Hypothalamus (tissue), 51 donors: ENCODE measurements at places on chromosomes 11 and 22.

DNA sequence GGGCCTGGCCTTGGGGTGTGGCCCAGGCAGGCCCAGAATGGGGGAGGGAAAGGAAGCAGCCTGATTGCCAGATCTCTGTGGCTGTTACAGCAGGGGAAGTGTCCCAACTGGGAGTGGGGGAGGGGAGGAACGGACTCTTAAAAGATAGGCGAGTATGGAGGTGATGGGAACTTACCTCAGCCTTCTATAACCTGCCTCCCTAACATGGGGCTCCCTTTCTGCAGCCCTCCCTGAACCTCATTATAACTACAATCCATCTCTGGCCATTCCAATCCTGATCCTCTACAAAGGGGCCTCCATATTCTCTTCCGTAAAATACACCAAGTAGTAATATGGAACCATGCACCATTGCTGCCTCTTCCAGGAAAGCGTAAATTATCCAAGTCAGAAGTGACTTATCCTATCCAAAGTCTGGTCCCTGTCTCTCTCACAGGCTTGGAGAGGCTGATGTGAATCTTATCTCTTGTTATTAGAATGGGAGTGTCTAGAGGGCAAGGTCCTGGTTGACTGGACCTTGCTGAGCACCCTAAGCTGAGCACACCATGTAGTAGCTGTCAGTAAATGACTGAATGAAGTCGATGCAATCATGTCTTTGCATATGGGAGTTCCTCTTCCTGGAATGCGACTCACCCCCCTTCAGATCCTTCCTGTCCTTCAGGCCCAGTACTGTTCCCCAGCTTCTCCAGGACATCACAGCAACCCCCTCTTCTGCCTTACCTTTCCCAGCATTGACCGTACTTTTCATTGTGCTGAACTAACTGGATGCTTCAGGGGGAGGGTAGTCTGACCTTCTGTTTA is 5.9 kb downstream of the RHOG start:
- no peak for DNase-seq

- no peak for DNase-seq
Measured at GRCh38 chr11:90874281-90874680, 651.4 kb upstream of the CHORDC1 start.

DNA sequence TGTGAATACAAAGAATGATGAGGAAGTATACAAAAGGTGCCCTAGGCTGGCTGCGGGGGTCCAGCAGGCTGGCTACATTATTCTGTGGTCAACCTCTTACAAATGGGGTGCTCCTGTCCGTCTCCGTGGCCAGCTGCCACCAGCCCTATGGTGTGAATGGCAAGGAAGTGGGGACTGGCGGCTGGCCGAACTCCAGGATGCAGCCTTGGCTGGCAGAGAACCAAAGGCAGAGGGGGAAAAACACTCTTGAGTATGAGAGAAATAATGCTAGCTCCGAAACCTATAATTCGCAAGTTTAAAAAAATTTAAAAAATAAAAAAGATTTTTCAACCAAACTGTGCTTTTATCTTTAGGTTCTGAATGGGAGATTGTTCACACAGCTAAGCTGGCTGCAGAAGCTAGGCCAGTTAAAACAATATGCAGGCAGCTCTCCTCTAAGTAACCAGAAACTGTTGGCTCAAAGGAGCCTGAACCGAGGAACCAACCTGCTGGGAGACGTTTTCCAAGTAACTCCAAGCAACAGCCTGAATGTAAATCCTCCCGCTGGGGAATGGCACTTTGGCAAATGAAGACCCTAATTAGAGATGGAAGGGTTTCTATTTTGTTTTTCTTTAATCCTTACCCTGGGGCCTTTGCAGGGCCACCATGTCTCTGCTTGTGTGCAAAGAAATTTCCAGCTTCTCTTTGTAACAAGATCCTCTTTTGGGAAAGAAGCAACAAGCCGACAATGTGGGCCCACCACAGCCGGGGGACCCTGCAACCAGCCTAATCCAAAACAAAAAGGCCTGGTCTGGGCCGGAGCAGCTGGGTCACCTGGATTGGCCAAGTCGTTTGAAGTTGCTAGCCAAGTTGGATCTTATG is 50.2 kb downstream of the C22orf31 start:
- DNase-seq, result peak; percentile 49

GRCh38 chr11:59069087-59069486 is 17.0 kb upstream of the GLYATL1B start:
- no peak for DNase-seq
